ENCODE measurements at places on chromosomes 6 and 20.
A peak's percentile ranks its signal among the peaks of the same experiment; 100 is the strongest.

GRCh38 chr6:34560366-34561226 lies 4.5 kb upstream of the SPDEF start:
- DNase-seq, result peak; percentile 43

DNA sequence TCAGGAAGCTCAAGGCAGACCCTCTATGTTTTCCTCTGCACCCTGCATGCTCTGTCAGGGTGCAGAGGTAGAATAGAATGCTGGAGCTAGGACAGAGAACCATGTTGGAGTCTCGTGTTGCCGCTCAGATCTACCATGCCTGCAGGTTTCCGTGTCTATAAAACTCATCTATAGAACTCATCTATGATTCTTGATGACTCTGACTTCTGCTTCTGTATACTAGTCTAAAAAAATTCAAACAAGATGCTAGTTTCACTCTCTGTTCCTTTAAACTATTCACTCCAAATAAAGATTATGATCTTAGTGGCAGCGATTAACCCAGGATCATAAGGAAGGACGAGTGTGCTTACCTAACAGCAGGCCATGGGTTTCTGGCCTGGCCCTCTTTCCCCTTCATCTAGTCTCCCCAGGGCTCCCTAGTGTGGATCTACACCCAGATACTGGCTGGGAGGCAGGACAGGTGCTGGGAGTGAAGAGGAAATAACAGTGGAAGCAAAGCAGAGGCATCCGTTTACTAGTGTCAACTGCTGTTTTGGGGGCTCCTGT lies 162.7 kb upstream of the SUPT3H start:
- DNase-seq, result no peak

GRCh38 chr20:63236116-63236837 lies 572 bp downstream of the BIRC7 start:
- DNase-seq, result no peak

DNA sequence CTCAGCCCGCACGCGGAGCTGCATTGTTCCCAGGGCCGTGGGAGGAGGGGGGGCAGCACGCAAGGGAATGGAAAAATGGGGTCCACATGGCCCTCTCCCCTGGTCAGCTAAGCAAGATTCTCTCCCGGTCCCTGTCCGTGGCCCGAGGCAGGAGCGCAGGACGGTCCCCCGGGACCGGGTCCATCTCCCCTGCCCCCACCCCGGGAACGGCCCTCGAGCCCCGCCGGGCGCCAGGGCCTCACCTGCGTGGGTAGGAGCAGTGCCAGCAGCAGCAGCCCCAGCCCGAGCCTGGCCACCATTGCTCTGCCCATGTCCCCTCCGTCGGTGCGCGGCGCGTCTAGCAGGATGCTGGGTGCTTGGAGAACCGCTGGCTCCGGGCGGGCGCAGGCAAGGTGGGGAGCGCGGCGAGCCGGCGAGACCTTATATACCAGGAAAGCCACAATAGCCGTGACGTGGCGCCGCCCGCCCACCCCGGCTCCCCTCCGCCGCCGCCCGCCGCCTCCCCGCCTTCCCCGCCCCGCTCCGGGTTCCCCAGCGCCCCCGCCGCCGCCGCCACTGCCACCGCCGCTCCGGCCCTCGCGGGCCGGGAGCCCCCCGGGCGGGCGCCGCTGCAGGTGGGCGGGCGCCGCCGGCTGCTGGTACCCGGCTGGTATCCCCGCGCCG lies at the start of gene CD24:
CD24 (minus strand) TSS at position 394 of the 663 bp plus-strand sequence; CDS start at position 311, 83 bp downstream.
- peak; percentile 88 for DNase-seq

DNA sequence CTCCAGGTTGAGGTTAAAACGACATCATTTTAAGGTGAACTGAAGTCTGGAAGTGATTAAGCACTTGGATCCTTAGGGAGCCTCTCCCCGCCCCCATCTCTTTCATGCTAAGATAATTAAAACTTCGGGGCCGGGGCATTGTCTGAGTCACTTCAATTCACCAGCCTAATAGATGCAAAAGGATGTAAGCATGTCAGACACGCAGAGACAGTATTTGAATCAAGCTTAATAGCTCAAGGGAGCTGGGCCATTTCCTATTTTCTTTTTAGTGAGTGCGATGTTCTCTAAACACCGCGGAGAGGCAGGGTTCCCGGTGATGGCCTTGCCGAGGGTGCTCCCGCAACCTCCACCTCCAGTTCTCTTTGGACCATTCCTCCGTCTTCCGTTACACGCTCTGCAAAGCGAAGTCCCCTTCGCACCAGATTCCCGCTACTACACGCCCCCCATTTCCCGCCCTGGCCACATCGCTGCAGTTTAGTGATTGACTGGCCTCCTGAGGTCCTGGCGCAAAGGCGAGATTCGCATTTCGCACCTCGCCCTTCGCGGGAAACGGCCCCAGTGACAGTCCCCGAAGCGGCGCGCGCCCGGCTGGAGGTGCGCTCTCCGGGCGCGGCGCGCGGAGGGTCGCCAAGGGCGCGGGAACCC lies 516 bp upstream of the IRF4 start:
- no peak for DNase-seq

DNA sequence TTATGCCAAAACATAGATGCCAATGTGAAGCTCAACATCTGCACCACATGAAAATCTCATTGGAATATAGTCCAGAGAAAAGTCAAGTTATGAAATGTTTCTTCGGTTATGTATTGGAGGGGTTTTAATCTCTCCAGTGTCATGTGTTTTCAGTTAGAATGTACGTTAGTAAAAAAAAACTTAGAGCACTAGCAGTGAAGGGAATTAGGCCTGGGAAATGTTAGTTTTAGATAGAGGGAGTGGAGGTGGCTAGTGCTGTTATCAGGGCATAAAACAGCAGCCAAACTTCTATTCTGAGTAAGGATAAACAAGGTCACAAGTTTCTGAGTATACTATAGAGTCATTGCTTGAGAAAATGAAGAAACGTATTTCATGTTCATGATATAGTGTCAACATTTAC lies 42.9 kb downstream of the HDGFL1 start:
- no peak for DNase-seq

- no peak for DNase-seq
Observed at GRCh38 chr6:167129562-167129961, 6.7 kb downstream of the CCR6 start.

- DNase-seq, result no peak
Observed at GRCh38 chr6:14110001-14110818, 7.4 kb upstream of the CD83 start.

GRCh38 chr6:53115741-53116140 lies 32.9 kb downstream of the GCM1 start:
- DNase-seq, result no peak

DNA sequence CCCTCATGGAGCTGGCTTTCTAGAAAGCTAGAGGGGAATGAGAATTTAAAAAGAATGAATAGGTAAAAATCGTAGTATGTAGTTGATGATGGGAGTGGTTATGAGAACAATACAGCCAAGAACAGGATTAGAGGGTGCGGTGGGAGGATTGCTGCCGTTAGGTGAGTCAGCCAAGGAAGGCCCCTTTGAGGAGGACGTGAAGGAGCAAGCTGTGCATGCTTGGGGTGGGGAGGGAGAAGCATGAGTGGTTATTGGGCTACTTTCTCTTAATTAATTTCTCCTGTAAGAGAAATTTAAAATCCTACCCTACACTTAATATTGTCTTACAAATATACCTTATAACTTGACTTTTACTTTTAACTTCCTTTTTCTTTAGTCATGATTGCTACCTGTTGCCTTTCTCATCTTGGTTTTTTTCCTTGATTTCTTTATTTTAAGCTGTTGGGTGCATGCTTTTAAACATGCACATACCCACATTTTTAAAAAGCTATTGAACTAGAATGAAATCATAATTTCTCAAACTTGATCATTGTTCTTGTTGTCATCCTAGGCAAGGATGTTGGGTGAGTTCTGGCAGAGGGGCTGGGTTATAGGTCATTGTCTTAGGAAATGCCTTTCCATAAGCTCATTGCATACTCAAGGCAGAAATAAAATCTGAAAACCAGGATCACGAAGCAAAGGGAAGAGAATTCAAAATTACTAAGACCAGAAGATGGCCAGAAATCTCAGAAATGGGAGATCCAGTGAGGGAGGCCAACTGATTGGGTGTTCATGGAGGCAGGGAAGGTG lies 114.5 kb downstream of the TCP11 start:
- DNase-seq, result no peak

DNA sequence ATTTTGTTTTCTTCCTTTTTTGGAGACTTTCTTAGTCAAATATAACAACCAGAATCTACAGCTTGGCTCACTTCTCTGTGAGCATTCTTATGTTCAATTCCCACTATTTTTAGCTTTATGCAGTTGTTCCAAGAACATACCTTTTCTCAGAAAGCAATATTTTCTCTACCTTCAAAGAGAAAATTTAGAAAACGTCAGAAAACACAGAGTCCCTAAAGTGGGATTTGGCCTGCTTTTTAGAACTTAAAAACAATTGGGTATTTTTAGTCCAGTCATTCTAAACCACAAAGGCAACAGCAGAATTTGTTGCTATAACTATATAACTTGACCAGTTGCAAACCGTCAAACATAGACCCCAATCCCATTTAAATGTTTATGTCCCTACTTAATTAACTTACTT lies 133.1 kb downstream of the MOXD1 start:
- DNase-seq, result no peak

- DNase-seq, result no peak
Observed at GRCh38 chr6:126076992-126077664, 90.8 kb downstream of the TRMT11 start.

GRCh38 chr6:44411141-44411540 lies 23.6 kb downstream of the CDC5L start:
- DNase-seq, result no peak

GRCh38 chr6:5308066-5308465 lies 46.8 kb downstream of the FARS2 start:
- no peak for DNase-seq

GRCh38 chr6:34813028-34813713 lies 21.3 kb downstream of the BLTP3A start:
- DNase-seq, result no peak

GRCh38 chr6:119158057-119158848 lies 79.8 kb upstream of the FAM184A start:
- DNase-seq, result no peak

- peak; percentile 48 for DNase-seq
Observed at GRCh38 chr6:28586962-28587745, 61.5 kb downstream of the GPX5 start.

- DNase-seq, result no peak
Observed at GRCh38 chr6:70415247-70415646, 1.9 kb downstream of the FAM135A start.

DNA sequence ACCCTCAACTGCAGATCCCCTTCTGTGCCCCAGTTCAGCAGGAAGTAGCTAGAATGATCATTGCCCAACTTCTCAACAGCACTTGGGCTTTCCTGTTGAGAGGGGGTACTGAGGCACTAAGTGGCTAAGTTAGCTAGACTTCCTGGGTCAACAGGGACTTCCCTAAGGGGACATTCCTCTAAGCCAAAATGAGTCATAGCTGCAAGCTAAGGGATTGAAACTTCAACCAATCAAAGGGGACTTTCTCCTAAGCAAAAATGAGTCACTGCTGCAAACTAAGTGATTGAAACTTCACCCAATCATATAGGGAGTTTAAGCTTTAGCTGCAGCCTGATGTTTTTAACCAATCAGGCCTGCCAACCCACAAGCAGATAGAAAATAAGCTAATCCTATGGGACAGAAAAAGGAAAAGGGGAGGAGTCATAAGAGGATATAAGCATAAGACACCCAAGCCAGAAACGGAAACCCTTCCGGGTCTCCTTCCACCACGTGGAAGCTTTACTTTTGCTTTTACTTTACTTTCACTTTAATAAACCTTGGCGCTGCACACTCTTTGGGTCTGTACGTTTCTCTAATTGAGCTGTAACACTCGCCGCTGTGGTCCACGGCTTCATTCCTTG lies 659.0 kb upstream of the HS3ST5 start:
- DNase-seq, result no peak

- DNase-seq, result no peak
Observed at GRCh38 chr6:139277161-139277560, 14.6 kb downstream of the TXLNB start.

GRCh38 chr6:11855743-11856142 lies 77.1 kb upstream of the ADTRP start:
- DNase-seq, result no peak

DNA sequence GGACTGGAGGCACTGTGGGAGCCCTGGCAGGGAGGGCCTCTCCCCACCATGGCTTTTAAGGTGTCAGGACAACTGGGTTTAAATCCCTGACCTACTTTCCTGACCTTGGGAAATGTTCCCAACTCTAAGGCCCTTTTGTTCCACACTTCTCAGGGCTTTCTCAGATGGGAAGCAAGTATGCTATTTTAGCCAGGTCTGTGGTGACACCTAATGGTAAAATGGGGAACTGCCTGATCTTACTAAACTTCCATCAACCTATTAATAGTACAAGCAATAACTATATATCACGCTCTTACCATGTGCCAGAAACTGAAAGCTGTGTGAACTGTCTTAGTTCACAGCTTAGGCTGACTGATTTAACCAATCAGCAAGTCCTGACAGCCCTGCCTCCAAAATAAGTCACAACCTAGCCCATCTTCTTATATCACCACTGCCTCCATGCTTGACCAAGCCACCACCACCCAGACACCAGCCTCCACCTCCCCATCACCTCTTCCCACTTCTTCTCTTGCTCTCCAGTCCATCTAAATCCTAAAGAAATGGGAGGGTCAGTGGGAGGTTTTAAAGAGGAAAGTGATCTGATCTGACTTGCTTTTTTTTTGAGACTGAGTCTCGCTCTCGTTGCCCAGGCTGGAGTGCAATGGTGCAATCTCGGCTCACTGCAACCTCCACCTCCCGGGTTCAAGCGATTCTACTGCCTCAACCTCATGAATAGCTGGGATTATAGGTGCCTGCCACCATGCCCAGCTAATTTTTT lies 6.9 kb upstream of the BLCAP start:
- DNase-seq, result peak; percentile 53

- no peak for DNase-seq
Observed at GRCh38 chr6:135493218-135493961, 4.2 kb downstream of the AHI1 start.

GRCh38 chr6:107917451-107918375 lies 40.3 kb downstream of the SEC63 start:
- no peak for DNase-seq

GRCh38 chr20:64189530-64189966 lies 25.3 kb downstream of the MYT1 start:
- DNase-seq, result no peak

- no peak for DNase-seq
Observed at GRCh38 chr6:32081168-32081990, 27.8 kb downstream of the TNXB start.

DNA sequence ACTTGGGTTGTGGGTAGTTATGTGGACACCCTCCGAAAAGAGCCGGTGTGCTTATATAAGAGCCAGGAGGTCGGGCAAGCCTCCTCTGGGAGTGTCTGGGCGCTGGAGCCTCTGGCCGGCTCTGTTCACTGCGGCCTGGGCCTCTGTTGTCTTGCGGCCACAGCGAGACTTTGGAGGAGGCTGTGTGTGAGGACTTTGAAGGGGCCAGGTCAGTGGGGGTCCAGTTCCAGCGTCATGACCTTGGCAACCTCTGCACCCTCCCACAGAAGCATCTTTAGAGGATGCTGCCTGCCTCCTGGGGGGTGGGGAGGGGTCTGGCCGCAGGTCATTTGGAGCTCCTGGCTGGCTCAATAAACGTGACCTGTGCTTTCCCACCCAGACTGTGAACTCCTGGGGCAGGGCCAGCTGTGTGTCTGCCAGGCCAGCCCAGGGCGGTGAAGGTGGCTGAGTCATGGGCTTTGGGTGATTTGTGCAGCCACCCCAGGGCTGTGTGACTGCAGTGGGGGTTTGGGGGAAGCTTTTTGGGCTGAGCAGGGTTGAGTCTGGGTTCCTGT lies 1.2 kb downstream of the TCEA2 start:
- no peak for DNase-seq

Data from nephron progenitor cell (in vitro differentiated cells).